ENCODE measurements at places on chromosomes 12 and 14.

- no peak for DNase-seq
These were observed 98.6 kb downstream of the PELI2 start for GRCh38 chr14:56216626-56217379.

DNA sequence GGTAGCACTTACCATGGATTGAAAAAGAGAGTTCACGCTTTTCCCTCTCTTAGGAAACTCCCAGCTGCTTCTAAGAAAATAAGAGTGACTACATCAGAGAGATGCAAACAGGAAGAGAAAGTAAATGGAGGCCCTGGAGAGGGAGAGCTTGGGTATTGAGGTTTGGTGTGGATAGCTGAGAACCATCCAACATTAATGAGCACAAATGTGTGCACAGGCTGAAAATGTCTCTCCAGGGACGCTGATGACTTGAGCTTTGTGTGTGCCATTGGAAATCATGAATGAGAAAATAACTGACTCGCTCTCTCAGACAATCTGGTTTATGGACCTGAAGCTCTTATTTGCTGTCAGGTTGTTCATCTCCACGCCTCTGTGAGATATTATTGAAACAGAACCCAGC, 318.8 kb downstream of the NRXN3 start:
- no peak for DNase-seq

- no peak for DNase-seq
These were observed 22.3 kb downstream of the HDAC7 start for GRCh38 chr12:47797441-47797840.

DNA sequence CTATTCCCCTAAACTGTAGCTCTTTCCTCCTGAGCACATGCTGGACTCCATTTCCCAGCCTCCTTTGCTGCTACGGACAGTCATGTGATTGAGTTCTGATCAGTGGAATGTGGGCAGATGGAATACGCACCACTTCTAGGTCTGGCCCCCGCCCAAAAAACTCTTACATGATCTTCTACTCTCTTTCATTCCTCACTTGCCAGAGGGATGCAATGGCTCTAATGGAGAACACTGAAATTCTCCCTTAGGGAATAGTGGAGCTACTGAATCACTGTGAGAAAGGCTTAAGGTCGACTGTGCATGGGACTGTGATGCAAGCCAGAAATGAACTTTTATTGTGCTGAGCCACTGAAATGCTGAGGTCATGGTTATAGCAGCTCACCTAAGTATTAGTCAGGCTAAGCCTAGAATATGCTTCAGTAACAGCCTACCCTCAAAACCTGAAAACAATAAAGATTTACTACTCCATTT, 13.0 kb upstream of the TMED2 start:
- no peak for DNase-seq

DNA sequence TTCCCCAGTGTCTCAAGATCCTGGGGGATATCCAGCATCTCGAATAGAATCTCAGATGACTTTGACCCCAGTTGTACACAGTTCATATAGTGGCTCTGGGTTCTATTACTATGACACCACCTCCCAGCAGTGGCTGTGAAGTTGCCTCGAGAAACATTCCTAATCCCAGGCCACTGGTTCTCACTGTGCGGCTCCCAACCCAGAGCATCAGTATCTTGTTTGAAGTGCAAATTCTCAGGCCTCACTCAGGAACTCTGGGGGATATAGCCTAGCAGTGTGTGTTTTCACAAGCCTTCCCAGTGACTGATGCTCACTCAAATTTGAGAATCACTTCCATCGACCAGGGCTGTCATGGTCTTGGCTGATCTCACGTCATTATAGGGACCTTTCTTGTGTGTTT, 69.3 kb upstream of the IGF1 start:
- DNase-seq: no peak

DNA sequence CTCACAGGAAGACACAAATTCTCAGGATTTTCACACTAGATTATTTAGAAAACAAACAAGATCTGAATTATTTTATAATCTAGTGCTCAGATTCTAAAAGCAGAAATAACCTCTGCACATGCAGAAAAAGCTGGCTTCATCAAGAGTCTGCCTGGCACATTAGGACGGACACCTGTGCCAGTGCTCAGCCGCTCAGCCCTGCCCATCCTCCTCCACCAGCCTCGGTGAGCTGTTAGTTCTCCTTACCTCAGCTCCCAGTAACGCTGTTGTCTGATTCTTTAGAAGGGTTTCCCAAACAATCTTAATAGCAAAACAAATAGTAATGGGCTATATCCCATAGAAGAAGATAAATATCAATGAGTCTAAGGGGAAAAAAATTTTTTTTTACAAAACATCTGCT, 27.7 kb downstream of the DUSP16 start:
- DNase-seq: no peak

- no peak for DNase-seq
These were observed 379.0 kb downstream of the NPAS3 start for GRCh38 chr14:33317675-33318074.
